ENCODE measurements at places on chromosomes 13 and 19. TPM values are rescaled to one million over a fixed set of nuclear protein-coding genes. Genes with fewer than 3 reads are reported as not detected.

NCLN gene
- 63.3 TPM for total RNA-seq

- DNase-seq: no peak
Measured at GRCh38 chr13:33174931-33175330, 110.6 kb downstream of the STARD13 start.

SERP2 gene
- 0.43 TPM for total RNA-seq

DNA sequence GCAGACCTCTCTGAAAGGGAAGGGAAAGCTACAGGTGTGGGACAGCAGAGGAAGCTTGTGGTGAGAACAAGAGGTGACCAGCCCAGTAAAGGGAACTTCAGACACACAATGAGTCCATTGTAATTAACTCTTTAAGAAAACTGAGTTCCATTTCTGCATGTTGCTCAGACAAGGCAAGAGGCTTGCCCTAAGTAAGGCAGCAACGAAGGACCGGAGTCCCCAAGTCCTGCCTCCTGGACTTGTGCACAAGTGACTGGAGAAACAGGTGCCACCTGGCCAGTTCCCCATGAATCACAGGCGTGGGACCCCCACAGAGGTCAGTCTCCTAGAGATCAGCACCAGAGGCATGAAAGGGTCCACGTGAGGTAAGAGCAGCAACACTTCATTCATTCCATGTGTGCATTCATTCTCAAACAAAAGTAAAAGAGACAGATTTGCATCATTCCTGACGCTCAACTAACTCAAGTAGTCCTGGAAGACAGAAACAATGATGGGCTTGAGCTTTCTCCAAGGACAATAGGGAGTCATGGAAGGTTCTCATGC is 14.7 kb upstream of the SIGLEC6 start:
- no peak for DNase-seq

GRCh38 chr13:59300355-59301173 is 863.2 kb downstream of the DIAPH3 start:
- DNase-seq: no peak
